ENCODE measurements at places on chromosomes 2 and 18. TPM values are rescaled to one million over a fixed set of nuclear protein-coding genes. Genes with fewer than 3 reads are reported as not detected.

The STAT1 gene
- total RNA-seq, result 613 TPM

The CFAP65 gene
- total RNA-seq, result not detected

The FOSL2 gene
- 26.5 TPM for total RNA-seq

The TUBA3E gene
- total RNA-seq, result not detected

The SLC8A1 gene
- total RNA-seq, result 25.4 TPM

The TSPYL6 gene
- not detected for total RNA-seq

The IL1RL1 gene
- total RNA-seq, result 2.0 TPM

The MXD1 gene
- total RNA-seq, result 6.1 TPM

The PTH2R gene
- total RNA-seq, result not detected

The DCDC2C gene
- not detected for total RNA-seq

The HOXD1 gene
- total RNA-seq, result not detected

The CNDP1 gene
- total RNA-seq, result not detected

The HPCAL1 gene
- 22.5 TPM for total RNA-seq

The LIPG gene
- total RNA-seq, result 33.1 TPM

The RTP5 gene
- not detected for total RNA-seq

The CYP26B1 gene
- 2.9 TPM for total RNA-seq

The CDH20 gene
- total RNA-seq, result not detected

Measured in smooth muscle cell of the coronary artery (primary cell).